ENCODE measurements at places on chromosomes 1 and 21.

GRCh38 chr1:71294178-71294577 is 213.3 kb upstream of the ZRANB2 start:
- peak; percentile 27 for DNase-seq

DNA sequence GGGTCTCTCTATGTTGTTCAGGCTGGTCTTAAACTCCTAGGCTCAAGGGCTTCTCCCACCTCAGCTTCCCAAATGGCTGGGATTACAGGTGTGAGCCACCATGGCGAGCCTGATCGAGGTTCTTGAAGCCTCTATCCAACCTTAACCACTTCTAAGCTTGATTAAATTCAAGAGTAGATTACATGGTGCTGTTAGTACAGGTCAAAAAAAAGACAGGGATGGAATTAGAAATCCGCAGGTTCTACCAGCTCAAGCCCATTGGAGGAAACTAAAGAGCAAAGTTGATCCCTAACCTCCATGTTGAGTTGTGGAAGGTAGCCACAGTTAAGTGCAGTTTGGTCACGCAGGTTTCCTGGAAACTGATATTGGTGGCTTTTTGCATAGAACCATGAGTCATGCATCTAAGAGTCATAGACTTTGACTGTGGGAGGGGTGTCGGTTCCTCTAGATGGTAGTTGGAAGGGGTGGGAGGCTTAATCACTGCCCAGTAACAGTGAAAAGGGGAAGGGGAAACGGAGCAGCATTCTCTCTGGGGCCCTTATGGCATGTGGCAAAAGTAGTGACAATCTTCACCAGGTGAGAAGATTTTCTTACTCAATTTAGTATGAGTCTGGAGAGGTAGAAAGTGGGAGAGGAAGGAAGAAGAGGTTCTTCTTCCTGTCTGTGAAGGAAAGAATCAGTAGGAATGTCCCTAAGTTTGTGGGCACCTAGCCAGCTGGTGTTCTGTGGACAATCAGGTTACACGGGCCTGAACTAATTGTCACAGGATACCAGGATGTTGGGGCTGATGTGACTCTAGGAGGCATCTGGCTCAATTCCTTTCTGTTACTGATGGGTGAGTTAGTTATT is 7.0 kb downstream of the CD53 start:
- no peak for DNase-seq

DNA sequence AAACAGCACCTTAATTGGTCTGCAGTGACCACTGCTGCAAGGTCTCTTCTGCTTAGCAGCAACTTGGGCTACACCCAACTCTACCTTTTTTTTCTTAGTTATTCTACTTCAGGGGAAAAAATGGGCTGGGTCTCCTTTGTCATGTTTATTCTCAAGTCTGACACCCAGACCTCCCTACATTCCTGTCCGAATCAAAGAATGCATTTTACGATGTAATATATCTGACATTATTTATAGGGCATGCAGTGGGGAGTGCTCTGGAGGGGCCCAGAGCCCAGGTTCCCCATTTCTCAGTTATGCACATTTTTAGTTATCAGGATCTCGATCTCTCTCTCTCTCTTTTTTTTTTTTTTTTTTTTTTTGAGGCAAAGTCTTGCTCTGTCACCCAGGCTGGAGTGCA is 50.5 kb downstream of the OPTC start:
- no peak for DNase-seq

DNA sequence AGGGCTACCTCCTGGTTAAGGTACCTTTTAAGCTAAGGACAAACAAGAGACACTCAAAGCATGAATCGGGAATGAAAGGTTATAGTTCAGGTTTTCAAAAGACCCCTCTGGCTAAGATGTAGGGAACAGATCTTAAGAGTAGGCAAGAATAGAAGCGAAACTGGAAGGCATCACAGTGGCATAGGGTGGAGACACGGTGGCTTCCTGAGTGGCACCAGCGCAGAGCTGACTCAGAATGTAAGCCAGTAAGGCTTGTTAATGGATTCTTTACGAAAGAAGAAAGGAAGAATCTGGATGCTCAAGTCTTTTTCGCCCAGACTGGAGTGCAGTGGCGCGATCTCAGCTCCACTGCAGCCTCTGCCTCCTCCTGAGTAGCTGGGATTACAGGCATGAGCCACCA is 21.2 kb downstream of the PADI6 start:
- no peak for DNase-seq

- no peak for DNase-seq
Measured at GRCh38 chr21:15130751-15131150, 66.0 kb upstream of the NRIP1 start.

- DNase-seq, result no peak
Measured at GRCh38 chr1:25467193-25467592, 36.5 kb downstream of the MACO1 start.

DNA sequence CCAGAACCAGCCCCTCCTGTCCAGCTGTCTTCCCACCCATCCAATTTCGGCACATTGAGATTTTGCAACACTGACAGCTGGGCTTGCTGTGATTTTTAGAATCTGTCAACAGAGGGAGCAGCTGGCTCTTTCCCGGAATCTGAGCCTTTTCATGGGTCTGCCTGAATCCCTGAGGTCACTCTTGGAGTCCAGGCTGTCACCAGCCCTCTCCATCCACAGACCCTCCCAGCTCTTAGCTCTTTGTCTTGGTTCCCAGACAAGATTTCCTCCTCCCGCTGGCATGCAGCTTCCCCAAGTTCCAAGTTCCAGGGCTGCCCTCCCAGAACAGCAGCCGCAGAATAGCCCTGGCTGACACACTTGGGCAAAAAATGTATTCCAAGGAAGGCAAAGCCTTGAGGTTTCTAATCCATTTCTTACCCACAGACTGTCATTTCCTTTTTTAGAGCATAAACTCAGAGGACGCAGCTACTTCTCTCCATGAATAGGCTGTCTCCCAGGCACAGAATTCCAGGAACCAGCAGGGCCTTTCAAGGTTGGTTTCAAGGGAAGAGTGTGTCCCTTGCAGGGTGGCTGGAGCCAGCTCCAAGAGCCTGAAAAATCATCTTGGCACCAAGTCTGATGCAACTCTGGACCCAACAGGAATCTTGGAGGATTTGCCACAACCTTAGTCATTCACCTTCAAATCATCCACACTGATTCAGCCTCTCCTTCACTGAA is 7.1 kb upstream of the TMEM61 start:
- peak; percentile 39 for DNase-seq

DNA sequence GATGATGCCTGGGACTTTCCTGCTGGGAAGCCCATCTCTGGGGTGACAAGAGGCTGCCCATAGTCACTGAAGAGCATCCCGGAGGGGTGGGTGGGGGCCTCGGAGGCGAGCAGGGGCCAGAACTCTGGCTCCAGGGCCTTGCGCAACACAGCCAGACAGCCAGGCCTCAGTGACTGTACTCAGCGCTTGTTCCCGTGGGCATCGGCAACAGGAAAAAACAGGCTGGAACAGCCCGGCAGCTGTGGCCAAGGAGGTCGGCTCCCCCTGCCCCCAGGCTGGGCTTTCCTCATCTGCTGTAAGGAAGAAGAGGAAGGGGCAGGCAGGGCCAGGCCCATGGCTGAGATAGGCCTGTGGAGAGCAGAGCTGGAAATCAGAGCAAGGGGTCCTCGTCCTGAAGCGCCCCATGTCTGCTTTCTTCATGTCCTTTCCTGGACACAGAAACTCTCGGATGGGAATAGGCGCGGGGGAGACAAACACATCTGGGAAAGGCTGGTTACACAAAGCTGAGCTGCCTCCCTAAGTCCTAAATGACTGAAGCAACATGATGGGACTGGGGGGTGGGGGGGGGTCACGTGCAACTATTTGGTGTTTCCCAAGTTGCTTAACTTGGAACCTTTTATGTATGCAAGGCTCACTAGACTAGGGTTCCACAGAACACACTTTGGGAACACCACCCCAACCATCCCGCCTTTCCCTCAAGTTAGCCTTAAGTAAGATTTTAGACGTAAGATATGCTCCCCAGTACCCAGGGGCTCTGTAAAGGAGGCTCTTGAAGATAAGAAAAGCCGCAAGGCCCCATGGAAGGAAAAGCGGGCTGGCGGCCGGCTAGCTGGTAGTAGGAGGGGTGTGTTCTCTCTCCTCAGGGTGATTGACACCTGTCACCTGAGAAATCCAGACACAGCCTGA is 30.7 kb downstream of the HSPG2 start:
- DNase-seq, result no peak

GRCh38 chr1:179298952-179299351 is 5.4 kb downstream of the SOAT1 start:
- no peak for DNase-seq

GRCh38 chr1:231591466-231591865 is 35.1 kb upstream of the DISC1 start:
- DNase-seq, result no peak

GRCh38 chr1:192382758-192383157 is 66.0 kb downstream of the RGS21 start:
- no peak for DNase-seq

- DNase-seq, result no peak
Measured at GRCh38 chr1:202656057-202656456, 54.2 kb downstream of the SYT2 start.

- no peak for DNase-seq
Measured at GRCh38 chr1:66464351-66464750, 69.6 kb upstream of the SGIP1 start.

DNA sequence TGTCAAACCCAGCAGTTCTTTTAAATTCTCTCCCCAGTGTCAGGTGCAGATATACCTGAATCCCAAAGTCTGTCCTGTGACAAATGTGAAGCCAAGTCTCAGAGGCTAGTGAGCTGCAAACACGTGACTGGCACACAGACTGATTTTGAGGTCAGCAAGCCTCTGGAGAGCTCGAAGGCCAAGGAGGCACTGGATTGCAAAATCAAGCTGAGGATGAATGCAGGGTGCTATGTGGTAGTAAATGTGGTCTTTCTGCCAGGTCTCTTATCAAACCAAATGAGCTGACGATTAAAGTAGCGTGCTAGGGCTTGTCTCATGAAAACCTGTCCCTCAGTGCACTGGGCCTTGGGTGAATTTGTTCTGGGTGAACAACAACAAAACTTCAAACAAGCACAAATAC is 20.6 kb downstream of the GPR3 start:
- DNase-seq, result no peak

- DNase-seq, result no peak
Measured at GRCh38 chr1:3058263-3059030, 10.6 kb upstream of the PRDM16 start.

- DNase-seq, result no peak
Measured at GRCh38 chr21:44900559-44901251, 20.0 kb downstream of the ITGB2 start.

DNA sequence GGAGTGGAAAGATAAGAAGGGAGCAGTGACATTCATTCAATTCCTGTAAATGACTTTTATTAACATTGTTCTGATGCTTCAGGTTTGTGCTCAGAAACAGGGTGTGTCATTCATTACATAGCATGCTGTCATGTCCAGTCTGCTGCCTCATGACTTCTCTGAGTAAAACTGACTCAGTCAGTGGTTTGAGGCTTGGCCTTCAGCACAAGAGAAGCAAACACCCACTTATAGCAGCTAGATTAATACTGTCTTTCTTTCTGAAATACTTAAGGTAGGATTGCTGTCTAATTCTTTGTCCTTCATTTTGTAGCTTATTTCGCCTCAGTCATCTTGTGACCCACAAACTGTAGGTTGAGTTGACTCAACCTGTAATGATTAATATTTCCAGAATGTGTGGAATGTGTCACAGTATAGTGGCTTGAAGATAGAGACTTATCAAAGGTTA is 32.9 kb downstream of the RASAL2 start:
- DNase-seq, result no peak

- no peak for DNase-seq
Measured at GRCh38 chr1:64476251-64476952, 6.5 kb downstream of the CACHD1 start.

- no peak for DNase-seq
Measured at GRCh38 chr1:22057861-22058260, 5.4 kb downstream of the CDC42 start.

DNA sequence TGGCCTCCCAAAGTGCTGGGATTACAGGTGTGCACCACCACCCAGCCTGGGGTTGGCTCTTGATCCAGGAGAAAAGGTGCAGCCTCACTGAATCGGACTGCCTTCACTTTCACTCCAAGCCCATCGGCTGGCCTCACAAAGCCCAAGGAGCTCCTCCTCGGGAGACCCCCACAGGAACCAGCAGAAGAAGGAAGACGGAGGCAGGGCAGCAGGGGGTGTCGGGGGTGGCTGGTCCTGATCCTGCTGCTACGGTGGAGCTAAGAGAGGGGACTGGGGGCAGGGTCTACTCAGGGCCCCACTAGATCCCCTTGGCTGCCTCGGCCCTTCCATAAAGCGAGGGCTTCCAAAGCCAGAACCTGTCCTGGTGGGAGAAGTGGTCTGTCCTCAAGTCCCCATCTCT is 93.9 kb downstream of the STUM start:
- DNase-seq, result no peak

- peak; percentile 72 for DNase-seq
Measured at GRCh38 chr1:180632326-180633056, 669 bp downstream of the XPR1 start.

DNA sequence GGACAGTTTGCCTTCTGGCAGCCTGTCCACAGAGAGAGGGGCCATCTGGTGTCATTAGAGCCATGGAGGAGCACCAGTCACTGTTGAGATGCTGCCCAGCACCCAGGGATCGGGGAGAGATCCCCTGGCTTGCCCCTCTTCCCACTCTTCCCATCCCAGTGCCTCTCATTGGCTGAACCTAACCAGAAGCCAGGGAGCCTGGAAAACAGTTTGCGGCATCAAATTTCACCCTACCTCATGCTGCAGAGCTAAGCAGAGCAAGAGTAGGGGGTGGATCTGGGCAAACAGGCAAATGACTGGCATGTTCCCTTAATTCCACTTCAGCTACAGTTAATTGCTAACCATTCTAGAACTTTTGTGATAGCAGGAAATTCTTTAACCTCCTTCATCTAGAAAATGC is 19.1 kb downstream of the TRAF5 start:
- peak; percentile 83 for DNase-seq

DNA sequence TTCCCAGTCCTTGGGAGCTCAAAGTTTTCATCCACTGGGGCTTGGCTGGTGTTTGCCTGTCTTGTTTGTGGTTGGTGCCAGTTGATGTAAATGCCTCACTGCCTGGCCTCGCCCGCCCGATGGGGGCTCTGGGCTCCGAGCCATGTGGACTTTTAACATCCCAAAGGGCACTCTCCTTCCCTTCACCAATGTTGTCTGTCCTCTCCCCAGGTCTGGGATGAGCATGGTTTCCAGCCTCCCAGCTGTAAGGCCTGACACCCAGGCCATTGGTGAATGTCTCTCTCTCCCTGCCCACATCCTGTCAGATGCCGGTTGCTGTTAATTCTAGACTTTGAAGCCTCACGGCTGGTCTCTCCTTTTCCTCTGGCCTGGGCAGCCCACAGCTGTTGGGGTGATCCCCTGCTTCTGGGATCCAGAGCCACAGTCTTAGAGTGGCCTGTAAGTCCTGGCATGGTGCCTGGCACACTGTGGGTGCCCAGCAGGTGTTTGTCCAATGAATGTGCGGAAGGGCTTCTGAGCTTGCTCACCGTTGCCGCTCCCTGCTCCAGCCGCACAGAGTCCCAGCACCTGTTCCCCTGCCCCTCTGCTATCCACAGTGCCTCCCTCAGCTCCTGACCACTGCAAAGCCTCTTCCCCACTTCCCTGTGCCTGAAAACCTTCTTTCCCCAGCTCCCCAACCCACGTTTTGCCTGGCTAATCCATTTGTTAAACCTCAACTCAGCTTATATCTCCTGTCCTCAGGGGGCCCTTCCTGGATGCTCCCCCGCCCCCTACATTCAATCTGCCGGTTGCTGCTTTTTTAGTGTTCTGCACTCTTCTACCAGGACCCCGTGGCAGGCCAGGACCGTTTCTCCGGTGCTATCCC is 3.3 kb upstream of the C1orf174 start:
- DNase-seq, result no peak

GRCh38 chr1:198373376-198373775 is 167.1 kb downstream of the ATP6V1G3 start:
- no peak for DNase-seq

- no peak for DNase-seq
Measured at GRCh38 chr1:29590583-29591565, 354.6 kb downstream of the PTPRU start.

- DNase-seq, result no peak
Measured at GRCh38 chr1:156463874-156464273, 36.7 kb downstream of the MEF2D start.

Measured in NCI-H2171 treated with DMSO at 0.1 percent for 48 hours (cell line).